ENCODE measurements at places on chromosomes 12 and 14.

GRCh38 chr14:60482743-60483142 lies 3.1 kb downstream of the C14orf39 start:
- no peak for DNase-seq

DNA sequence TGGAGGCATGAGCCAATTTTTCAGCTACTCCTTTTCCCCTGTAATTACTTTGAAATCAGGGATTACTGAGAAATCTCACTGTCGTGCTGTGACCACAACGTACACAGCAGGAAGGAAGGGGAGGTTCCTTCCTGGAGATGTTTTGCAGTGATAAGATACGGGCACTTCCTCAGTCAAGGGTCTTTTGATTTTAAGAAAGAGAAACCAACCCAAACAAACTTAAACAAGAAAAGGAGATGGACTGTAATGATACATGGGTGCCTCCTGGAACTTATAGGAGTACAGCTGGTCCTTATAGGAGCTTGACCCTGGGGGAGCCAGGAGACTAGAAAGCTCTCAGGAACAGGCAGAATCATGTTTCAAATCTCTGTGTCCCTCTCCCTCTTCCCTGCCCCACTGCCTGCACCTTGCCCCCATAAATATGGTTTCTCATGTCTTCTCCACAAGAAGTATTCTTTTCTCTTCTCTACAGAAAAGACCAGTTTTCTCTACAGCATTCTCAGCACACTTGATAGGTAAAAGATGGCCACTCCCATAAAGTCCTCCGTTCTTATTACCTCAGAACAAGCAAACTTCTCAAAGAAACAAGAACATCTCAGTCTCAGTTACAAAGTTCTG lies 281.1 kb upstream of the AMIGO2 start:
- no peak for DNase-seq

DNA sequence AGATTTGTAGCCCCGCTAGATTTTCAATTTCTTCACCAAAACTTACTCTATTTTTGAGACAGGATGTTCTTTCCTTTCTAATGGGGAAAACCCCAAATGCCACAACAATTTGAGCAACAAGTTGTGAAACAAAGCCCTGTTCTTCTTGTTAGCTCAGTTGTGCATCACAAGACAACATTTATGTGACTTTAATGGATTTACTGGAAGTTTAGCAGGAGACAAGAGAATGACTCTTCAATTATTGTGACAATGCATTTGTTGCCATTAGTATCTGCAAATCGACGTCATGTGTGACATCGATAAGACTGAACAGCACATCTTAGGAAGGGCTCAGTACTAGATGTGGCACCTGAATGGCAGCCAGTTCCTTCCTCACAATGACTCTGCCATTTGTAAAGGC lies 1028.9 kb upstream of the TMEM132C start:
- DNase-seq: no peak

- no peak for DNase-seq
Observed at GRCh38 chr12:6112004-6112403, 12.5 kb downstream of the VWF start.

DNA sequence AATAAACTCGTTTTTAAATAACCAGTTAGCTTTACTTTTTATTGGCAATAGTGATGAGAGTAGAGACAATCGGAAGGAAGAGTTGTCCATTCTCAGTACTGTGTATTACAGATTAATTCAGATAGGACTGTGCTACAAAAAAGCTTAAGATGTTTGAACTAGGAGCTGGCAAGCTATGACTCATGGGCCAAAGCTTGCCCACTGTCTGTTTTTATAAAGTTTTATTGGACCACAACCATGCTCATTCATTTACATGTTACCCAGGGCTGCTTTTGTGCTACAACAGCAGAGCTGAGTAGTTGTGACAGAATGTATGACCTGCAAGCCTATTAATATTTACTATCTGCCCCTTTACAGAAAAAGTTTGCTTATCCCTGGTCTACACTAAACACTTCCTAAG lies 19.4 kb downstream of the GNS start:
- no peak for DNase-seq

- no peak for DNase-seq
Observed at GRCh38 chr12:76290963-76291859, 57.0 kb downstream of the BBS10 start.

GRCh38 chr14:99586761-99587459 lies 17.1 kb downstream of the CCDC85C start:
- DNase-seq: no peak

DNA sequence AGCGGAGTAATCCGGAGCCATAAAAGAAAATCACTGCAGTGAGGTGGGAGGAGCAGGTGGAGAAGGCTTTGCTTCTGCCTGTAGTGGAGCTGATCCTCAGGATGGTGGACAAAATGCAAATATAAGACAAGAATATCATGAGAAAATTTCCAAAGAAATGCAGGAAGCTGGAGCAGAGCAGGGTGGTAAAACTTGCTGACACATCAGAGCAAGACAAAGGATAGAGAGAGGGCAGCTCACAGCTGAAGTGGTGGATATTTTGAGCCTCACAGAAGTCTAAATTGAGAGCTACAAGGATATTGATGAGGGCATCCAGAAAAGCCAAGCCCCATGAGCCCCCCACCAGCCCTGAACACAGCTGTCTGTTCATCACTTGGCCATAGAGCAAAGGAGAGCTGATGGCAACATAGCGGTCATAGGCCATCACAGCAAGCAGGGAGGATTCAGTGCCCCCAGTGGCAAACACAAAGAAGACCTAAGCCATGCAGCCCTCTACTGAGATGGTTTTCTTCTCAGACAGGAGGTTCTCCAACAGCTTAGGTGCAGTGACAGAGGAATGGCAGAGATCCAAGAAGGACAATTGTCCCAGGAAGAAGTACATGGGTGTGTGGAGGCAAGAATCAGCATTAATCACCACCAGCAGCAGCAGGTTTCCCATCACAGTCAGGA lies 30.0 kb upstream of the ANP32D start:
- DNase-seq: no peak

DNA sequence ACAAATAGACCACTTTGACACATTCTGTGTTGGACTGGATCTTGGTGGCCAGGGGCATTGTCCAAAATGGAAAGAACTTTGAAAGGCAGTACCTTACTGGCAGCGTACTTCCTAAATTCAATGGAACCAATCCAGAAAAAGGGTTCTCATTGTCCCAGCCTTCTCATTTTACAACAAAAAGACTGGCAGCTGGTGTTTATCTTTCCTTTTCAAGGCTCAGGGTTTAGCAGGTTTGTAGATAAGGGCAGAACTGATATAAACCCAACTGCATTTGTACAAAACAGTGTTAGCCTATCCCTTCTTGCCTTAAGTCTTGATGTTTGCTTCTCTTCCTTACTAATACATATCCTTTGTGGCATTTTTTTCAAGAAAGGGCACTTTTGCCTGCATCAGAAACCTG lies 7.7 kb downstream of the THAP2 start:
- DNase-seq: no peak

DNA sequence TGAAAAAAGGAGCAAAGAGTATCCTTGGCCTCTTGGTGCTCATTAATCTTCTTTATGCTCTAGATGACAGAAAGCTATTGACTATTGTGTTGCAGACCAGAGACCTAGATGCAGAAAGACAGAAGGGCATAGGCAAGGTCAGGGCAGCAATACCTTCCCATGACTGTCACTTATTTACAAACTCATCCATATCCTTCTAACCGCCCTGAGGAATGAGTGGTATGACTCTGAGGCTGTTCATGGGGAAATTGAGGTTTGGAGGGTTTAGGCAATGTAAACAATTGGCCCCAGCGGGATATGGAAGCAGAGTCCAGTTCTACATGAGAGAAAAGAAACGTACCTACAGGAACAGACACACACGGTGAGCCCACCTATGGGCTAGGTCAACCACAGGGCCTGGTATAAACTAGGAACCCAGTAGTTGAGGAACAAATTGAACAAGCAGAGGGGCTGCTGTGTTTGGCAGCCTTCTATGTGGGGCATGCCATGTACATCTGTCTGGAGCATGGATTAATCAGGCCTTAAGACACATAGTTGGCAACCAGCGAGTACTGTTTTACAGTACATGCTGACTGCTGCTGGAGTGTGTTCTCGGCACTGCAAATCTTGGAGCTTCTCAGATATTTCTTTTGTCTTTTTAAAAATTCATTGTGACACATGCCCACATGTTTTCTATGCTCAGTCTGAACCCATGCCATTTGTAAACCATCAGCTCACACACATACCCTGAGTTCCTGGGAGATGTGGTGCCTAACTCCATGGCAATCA lies 159.7 kb upstream of the NTF3 start:
- no peak for DNase-seq

Measured in SIG-M5 (cell line).